ENCODE measurements at places on chromosomes 12 and 14.

DNA sequence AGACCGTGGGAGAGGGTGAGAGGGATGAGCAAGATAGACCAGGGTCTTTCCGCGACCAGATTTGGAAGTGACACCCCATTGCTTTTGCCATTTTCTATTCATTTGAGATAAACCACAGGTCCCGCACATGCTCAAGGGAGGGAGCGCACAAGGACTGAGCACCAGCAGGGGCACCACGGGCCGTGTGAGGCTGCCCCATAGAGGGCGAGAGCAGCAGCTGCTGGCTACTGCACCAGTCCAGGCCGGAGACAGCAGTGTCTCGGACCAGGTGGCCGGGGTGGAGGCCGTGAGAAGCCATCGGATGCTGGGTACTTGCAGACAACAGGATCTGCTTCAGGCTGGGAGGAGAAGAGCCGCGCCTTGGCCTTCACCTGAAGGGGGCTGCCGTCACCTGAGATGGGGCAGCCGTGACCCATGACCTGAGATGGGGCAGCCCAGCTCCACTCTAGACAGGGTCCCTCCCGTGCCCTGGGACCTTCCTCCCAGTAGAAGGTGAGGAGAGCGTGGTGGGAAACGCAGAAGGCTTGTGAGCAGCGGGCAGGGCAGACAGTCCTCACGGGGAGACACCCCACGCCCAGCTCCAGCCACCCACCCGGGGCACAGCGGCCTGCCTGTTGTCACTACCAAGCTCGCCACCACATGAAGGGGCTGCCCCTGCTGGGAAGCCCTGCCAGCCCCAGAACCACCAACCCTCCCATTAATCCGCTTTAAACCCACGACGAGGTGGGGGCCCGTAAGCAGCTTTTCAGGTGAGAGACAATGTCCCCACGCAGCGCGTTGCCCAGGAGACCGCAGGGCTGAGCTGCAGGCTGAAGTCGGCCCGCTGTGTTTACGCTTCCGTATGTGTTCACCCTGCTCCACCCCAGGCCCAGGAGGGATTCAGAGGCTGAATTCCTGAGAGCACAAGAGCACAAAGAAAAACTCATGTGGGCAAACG, 61.7 kb upstream of the FBRSL1 start:
- DNase-seq = peak; percentile 40

GRCh38 chr14:104232070-104232484, 93.7 kb downstream of the KIF26A start:
- DNase-seq = no peak

DNA sequence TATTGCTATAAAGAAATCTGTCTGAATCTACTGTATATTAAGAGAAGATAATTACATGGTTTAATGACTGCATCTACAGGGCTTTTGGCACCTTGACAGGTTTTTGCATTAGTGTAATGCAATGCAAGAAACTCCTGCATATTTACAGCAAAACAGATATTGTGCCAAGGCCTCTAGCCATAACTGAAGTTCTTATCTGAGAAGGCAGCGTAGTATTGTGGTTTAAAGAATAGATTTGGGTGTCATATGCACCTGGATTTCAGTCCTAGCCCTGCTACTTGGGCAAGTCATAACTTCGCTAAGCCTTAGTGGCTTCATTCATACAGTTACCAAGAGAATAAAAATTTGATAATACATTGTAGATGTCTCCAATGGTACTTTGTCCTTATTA, 350.1 kb downstream of the CCDC91 start:
- peak; percentile 69 for DNase-seq

DNA sequence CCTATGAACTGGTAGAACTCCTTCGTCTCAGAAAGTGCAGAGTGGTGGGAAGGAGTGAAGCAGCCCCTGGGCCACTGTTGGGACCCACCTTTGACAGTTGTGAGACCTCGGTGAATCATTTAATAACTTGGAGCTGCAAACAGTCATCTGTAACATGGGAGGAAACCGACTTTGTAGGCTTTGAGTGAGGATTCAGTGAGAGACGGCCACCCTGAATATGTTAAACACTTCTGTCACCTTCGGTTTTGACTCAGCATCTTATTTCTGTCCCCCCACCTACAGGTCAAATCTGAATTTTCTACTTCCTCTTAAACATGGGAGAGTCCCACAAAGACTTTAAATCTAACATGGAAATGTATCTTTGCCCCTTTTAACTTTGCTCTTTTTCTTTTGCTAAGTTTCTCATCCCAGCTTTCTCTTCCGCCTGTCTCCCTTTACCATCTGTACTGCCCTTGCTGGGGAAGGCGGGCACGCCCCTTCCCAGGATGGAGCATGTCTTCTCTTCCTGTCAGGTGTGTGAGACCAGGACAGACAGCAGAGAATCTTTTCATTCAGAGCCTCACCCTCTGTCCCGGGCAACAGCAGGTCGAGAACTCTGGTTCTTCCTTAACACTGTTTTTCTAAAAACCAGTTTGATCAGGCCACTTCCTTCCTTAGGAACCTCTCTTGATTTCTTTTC, 37.1 kb downstream of the ZC3H14 start:
- DNase-seq = no peak

GRCh38 chr14:58119381-58119780, 32.6 kb downstream of the ARMH4 start:
- no peak for DNase-seq

DNA sequence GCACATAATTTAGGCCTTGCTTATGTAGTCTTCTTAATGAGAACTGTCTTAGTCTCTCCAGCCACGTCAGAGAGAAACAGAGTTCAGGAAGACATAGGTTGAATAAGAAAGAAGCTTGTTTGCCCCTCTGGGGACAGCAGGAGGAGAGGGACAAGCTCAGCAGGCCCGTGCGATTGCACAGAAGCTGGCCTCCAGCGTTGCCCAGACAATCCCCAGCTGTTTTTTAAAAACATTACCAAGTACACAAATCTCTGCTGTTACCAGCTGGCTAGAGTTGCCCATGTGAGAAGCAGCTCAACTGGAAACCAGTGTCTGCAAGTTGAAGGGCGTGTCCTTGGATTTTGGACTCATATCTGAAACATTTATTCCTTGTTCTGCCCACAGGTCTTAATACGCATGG, 232.6 kb downstream of the EFCAB11 start:
- DNase-seq = no peak

DNA sequence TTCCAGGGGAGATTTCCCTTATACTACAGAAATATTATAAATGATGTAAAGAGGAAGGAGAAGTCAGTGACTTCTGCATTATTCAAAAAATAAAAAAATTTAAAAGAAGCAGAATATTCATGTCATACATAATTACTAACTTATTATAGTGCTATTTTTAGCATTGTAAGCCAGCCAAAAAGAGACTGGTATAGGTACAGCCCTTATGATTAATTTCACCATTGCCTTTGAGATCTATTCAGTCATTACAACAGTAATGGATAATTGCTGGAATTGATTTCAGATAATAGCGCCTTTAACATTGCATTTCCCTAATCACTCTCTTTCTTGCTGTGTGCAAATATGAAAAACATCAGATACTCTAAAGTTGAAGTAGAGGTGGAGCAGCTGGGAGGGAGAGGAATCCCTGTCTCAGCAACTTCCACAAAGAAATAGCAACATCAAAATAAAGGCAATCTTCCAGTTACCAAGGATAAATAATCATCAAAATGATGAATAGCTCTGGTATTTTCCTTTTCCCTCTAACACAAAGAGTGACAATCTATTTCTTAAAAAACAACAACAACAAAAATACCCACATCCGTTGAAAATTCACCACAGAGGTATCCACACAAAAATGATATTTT, 71.8 kb upstream of the OVCH1 start:
- DNase-seq = no peak

Data from hematopoietic multipotent progenitor cell treated with erythropoietin and hydrocortisone succinate and interleukin-3 and kit ligand, for 4 days (in vitro differentiated cells).